Ascending aorta (tissue), 2 donors: ENCODE measurements at places on chromosomes 11 and 22. TPM values are rescaled to one million over a fixed set of nuclear protein-coding genes. Genes with fewer than 3 reads are reported as not detected.
A peak's percentile ranks its signal among the peaks of the same experiment; 100 is the strongest.

The BEST1 gene
- total RNA-seq = 30.9 TPM

The SF3A1 gene
- total RNA-seq = 92.9 TPM

The C11orf91 gene
- not detected for total RNA-seq

The XNDC1N gene
- total RNA-seq = not detected

The P4HA3 gene
- 2.1 TPM for total RNA-seq

The CARD18 gene
- not detected for total RNA-seq

GRCh38 chr11:75174781-75175370 is 24.0 kb downstream of the SLCO2B1 start:
- H3K36me3 ChIP-seq = no peaks in the 10 kb centered on the region
- DNase-seq = peak; percentile 71
- H3K4me3 ChIP-seq = no peak overlapping the region
- H3K27me3 ChIP-seq = no peaks in the 10 kb centered on the region

DNA sequence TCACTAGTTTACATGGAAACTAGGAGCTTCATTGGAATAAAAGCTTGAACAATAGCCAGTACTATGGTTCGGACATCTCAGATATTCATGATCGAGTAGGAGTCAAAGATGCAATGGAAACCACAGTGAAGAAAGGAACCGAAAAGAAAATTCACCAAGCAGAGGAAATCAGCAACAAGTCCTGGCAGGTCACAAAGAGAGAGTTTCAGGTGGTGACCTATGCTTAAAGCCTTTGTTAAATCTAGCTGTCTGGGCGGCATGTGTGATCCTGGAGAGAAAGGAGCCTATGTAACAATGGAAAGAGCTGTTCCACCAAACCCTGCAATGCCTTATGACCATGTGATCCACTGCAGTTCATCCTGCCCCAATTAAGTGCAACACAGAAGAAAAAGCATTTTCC is 68.9 kb upstream of the POU2AF2 start:
- H3K27me3 ChIP-seq = no peaks in the 10 kb centered on the region
- no peaks in the 10 kb centered on the region for H3K36me3 ChIP-seq
- no peak overlapping the region for H3K27ac ChIP-seq
- no peak for DNase-seq
- H3K4me1 ChIP-seq = no peaks in the 10 kb centered on the region

DNA sequence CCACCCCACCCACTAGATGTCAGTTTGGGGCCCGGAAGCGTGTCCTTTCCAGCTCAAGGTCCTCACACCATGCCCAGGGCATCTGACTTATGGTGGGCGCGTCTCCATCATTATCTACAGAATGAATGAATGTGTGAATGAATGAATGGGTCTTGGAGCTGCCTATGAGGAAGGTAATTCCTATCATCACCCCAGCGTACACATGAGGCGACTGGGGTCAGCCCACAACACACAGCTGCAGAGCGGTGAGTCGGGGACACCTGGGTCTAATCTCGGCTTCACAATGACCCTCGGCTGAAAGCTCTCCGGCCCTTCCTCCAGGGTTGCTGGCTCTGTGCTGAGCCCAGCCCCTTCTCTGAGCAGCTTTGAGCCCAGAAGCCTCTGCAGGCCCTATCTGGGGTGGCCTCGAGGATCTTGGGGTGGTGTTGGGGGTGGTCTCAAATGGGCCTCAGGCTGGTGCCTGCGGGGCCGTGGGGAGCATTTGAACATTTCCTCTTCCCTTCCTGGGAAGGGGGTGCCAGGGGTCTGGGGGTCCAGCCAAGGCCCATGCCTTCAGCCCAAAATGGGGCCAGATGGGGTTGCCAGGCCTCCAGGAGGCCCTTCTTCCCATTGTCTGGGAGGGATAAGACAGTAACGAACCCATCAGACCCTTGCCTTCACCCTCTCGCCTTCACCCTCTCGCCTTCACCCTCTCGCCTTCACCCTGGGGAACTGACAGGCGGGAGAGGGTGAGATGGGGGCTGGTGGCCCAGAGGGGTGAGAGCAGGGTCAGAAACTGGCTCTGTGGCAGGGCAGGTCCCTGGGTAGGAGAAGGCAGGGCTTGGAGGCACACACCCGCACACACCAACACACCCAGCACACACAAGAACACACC is 82.4 kb downstream of the MYEOV start:
- no peaks in the 10 kb centered on the region for H3K27me3 ChIP-seq
- no peak overlapping the region for H3K27ac ChIP-seq
- no peaks in the 10 kb centered on the region for H3K36me3 ChIP-seq

- no peak overlapping the region for H3K4me3 ChIP-seq
- H3K36me3 ChIP-seq = no peaks in the 10 kb centered on the region
- no peaks in the 10 kb centered on the region for H3K4me1 ChIP-seq
- no peaks in the 10 kb centered on the region for H3K27me3 ChIP-seq
These were observed 384.1 kb downstream of the MN1 start for GRCh38 chr22:27417421-27417814.

DNA sequence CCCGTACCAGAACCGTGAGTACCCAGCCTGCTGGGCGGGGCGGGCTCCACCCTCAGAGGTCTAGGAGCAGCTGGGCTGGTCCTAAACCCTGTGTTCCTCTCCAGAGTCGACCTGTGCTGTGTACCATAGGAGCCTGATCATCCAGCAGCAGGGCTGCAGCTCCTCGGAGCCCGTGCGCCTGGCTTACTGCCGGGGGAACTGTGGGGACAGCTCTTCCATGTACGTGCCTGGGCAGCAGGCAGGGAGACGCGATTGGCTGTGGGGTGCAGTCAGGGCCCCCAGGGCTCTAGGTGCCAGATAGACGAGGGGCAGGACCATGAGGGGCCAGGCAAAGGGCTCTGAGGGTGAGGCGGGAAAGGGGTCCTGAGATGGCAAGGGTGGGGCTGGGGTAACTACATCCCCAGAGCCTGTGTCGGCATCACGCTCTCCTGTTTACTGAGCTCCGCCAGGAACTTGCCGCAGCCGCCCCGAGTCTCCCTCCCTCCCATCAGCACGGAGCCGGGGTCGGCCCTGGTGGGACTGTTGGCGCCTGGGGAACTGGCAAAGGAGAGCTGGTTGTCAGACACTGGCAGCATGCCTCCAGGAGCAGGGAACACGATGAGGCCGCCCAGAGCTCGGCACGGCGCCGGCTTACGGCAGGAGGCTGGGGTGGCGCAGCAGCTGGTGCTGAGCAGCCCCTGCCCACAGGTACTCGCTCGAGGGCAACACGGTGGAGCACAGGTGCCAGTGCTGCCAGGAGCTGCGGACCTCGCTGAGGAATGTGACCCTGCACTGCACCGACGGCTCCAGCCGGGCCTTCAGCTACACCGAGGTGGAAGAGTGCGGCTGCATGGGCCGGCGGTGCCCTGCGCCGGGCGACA is 22.9 kb upstream of the MUC5B start:
- H3K4me3 ChIP-seq = no peak overlapping the region
- H3K27ac ChIP-seq = no peak overlapping the region
- no peaks in the 10 kb centered on the region for H3K36me3 ChIP-seq
- no peaks in the 10 kb centered on the region for H3K27me3 ChIP-seq
- DNase-seq = peak; percentile 58

GRCh38 chr22:17884084-17884483 is 109.8 kb upstream of the BID start:
- DNase-seq = no peak
- H3K27ac ChIP-seq = no peak overlapping the region
- H3K4me3 ChIP-seq = no peak overlapping the region
- H3K27me3 ChIP-seq = no peaks in the 10 kb centered on the region
- H3K36me3 ChIP-seq = peaks cover 38% of the 10 kb centered on the region
- H3K4me1 ChIP-seq = no peaks in the 10 kb centered on the region

DNA sequence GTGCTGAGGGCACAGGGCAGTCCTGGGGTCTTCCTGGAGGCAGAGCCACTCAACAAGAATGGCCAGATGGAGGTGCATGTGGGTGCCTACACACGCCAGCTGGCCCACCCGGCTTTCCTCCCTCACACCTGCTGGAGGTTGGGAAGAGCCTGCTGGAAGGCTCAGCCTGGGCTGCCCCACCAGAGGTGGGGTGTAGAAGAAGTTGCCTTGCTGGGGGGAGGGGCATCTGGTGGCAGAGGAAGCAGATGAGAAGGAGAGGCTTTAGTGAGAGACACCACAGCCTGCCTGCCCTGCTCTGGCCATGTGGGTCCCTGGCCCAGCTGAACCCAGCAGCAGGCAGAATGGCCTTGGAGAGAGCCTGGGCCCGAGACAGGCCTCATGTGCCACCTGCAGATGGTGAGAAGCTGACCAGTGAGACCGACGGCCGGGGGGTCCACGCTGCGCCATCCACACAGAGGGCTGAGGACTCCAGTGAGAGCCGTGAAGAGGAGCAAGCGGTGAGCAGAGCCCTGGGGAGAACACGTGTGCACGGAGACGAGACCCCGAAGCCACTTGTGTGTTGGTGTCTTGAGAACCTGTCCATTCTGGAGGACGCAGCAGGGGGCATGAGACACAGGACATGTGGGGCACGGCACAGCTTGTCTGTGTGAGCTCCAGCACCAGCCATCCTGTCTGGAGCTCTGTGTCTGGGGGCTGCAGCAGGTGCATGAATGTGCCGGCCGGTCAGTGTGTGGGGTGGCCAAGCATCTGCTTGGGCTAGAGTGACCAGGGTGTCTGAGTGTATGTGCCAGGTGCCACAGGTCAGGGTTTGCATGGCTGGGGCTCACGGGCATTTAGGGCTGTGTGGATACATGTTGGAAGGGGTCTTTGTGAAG is 2.7 kb downstream of the B4GALNT4 start:
- no peak for DNase-seq
- no peaks in the 10 kb centered on the region for H3K36me3 ChIP-seq
- peaks cover 5% of the 10 kb centered on the region for H3K4me1 ChIP-seq
- H3K27ac ChIP-seq = no peak overlapping the region
- H3K27me3 ChIP-seq = peaks cover 18% of the 10 kb centered on the region
- H3K4me3 ChIP-seq = no peak overlapping the region

DNA sequence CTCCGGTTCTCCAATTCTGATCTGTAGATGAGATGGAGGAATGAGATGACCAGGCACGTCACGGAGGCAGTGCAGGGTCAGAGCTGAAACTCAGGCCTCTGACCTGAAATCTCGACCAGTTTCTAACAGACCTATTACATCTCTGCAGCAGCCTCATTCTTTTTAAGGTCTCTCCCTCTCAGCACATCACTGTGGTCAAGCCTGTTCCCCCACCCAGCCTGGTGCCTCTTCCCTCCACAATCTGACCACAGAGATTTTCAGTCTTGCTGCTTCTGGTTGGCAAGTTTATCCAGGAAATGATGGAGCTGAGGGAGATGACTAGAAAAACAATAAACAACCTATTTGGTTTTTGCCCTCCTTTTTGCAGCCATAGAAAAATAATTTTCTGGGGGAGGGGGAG is 9.5 kb downstream of the GRAMD1B start:
- H3K27me3 ChIP-seq = no peaks in the 10 kb centered on the region
- H3K4me3 ChIP-seq = no peak overlapping the region
- no peak overlapping the region for H3K27ac ChIP-seq
- no peaks in the 10 kb centered on the region for H3K36me3 ChIP-seq

DNA sequence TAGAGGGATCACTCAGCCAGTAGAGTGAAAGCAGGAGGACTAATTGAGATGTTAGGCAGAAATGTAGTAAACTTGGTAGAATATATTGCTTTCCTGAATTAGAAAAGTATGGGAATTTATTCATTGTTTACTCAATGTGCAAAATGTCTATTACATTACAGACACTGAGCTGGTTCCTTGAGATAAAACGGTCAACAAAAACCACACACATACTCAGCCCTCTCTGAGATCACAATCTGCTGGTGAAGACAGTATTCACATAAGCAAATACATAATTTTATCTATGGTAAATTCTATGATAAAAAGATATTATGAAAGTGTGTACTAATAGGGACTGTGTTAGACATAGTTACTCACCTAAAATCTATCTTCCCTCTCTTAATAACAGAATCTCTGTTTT is 833.5 kb downstream of the KCNA4 start:
- no peak for DNase-seq
- H3K4me3 ChIP-seq = no peak overlapping the region
- H3K36me3 ChIP-seq = no peaks in the 10 kb centered on the region
- H3K4me1 ChIP-seq = no peaks in the 10 kb centered on the region

DNA sequence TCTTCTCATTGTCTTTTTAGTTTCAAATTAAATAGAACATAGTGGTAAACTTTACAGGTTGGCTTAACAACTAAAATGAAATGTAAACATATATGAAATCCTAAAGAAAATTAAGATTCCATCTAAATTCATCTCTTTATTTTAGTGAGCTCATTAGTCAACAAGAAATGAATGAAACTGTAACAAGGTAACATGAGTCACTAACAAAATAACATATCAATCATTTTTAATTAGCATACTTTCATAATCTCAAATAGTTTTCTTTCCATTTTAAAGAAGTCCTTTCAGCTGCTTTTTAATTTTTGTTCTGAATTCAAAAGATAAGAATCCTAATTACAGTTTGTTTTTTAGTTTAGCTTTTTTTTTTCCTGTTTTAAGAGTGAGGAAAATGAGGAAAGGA is 688.6 kb upstream of the TENM4 start:
- H3K36me3 ChIP-seq = no peaks in the 10 kb centered on the region
- H3K4me3 ChIP-seq = no peak overlapping the region
- H3K27me3 ChIP-seq = no peaks in the 10 kb centered on the region
- DNase-seq = no peak
- H3K4me1 ChIP-seq = no peaks in the 10 kb centered on the region
- no peak overlapping the region for H3K27ac ChIP-seq

GRCh38 chr11:13183094-13183825 is 94.3 kb upstream of the BMAL1 start:
- H3K27ac ChIP-seq = no peak overlapping the region
- no peak overlapping the region for H3K4me3 ChIP-seq
- no peaks in the 10 kb centered on the region for H3K4me1 ChIP-seq
- no peak for DNase-seq
- H3K36me3 ChIP-seq = no peaks in the 10 kb centered on the region

- H3K36me3 ChIP-seq = no peaks in the 10 kb centered on the region
- H3K27me3 ChIP-seq = no peaks in the 10 kb centered on the region
- no peaks in the 10 kb centered on the region for H3K4me1 ChIP-seq
- H3K27ac ChIP-seq = peak overlapping the region; percentile 17
These were observed 15.7 kb downstream of the DMC1 start for GRCh38 chr22:38554281-38554680.

GRCh38 chr11:111623527-111624030 is 21.3 kb downstream of the SIK2 start:
- H3K4me1 ChIP-seq = peaks cover 3% of the 10 kb centered on the region
- H3K27ac ChIP-seq = no peak overlapping the region
- DNase-seq = no peak
- H3K27me3 ChIP-seq = no peaks in the 10 kb centered on the region
- no peak overlapping the region for H3K4me3 ChIP-seq

GRCh38 chr22:24338726-24339451 is 68.3 kb downstream of the SPECC1L start:
- no peak for DNase-seq
- no peak overlapping the region for H3K4me3 ChIP-seq
- H3K4me1 ChIP-seq = no peaks in the 10 kb centered on the region

GRCh38 chr11:446891-447290 is 3.2 kb upstream of the PTDSS2 start:
- no peaks in the 10 kb centered on the region for H3K36me3 ChIP-seq
- peaks cover 7% of the 10 kb centered on the region for H3K4me1 ChIP-seq
- DNase-seq = no peak
- H3K27ac ChIP-seq = no peak overlapping the region
- no peaks in the 10 kb centered on the region for H3K27me3 ChIP-seq
- no peak overlapping the region for H3K4me3 ChIP-seq
